ENCODE measurements at places on chromosomes 1 and 21.
A peak's percentile ranks its signal among the peaks of the same experiment; 100 is the strongest.

GRCh38 chr1:223737342-223737741 is 25.0 kb downstream of the CAPN2 start:
- no peak for DNase-seq
- peaks cover 31% of the 10 kb centered on the region for H3K36me3 ChIP-seq
- no peaks in the 10 kb centered on the region for H3K27me3 ChIP-seq

DNA sequence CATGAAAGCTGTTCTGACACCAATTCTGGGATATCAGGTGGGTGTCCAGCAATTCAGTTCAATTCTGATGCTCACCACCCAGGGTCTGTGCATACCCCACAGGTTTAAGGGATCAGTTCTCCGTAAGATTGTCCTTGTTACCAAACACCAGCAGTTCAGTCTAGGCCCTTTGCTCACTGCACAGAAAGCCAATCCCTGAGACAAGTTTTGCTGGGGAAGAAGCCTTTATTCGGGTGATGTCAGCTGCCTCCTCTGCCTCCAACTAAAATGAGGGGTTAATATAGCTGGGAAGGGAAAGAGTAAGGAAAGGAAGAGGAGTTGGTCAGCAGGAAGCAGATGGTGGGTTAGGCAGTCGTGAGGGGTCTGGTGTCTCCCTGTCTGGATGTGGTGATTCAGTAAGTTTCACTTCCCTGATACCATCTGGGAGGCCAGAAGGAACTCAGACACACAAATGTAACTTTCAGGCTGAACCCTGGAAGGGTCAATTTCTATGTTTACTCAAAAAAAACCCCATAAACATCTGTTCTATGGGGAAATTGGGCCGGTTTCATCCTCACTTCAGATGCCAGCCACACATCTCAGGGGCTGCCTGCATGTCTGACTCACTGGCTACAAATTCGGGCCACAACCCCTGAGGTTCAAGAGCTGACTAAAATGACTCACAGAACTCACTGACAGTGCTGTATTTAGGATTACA is 83.3 kb upstream of the PGBD5 start:
- peaks cover 4% of the 10 kb centered on the region for H3K4me1 ChIP-seq
- H3K27ac ChIP-seq, result no peak overlapping the region
- no peaks in the 10 kb centered on the region for H3K36me3 ChIP-seq
- H3K4me3 ChIP-seq, result no peak overlapping the region

DNA sequence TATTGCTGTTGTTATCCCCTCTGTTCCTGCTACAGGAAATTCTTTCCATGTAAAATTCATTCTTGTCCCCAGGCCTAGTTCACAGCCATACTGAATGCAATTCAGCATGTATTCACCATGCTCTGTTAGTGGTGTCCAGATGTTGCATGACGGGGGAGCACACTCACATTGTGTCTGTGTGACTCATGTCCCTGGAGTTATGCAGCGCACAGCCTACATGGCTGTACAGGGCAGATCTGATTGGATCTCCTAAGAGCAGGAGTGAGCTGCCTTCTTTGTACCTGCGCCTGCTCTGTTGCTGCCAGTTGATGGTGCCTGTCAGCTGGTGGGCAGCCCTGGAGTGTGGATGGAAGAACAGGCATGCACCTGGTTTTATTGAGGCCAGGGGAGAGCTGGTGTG is 17.6 kb downstream of the HTR6 start:
- no peaks in the 10 kb centered on the region for H3K27me3 ChIP-seq
- H3K4me3 ChIP-seq, result no peak overlapping the region
- peaks cover 2% of the 10 kb centered on the region for H3K4me1 ChIP-seq
- H3K36me3 ChIP-seq, result peaks cover 8% of the 10 kb centered on the region

DNA sequence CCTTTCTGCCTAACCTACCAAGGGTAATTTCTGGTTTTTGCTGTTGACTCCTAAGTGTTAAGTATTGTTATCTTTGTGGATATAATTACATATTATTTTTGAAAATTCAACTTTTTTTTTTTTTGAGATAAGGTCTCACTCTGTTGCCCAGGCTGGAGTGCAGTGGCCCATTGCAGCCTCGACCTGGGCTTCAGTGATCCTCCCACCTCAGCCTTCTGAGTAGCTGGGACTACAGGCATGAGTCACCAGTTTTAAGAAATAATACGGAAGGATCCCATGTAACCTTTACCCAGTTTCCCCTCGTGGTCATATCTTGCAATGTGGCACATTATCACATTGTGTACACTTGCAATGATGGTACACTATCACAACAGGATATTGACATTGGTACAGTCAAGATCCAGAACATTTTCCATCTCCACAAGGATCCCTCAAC is 3.1 kb downstream of the CHD1L start:
- H3K27me3 ChIP-seq, result no peaks in the 10 kb centered on the region
- peaks cover 5% of the 10 kb centered on the region for H3K36me3 ChIP-seq

DNA sequence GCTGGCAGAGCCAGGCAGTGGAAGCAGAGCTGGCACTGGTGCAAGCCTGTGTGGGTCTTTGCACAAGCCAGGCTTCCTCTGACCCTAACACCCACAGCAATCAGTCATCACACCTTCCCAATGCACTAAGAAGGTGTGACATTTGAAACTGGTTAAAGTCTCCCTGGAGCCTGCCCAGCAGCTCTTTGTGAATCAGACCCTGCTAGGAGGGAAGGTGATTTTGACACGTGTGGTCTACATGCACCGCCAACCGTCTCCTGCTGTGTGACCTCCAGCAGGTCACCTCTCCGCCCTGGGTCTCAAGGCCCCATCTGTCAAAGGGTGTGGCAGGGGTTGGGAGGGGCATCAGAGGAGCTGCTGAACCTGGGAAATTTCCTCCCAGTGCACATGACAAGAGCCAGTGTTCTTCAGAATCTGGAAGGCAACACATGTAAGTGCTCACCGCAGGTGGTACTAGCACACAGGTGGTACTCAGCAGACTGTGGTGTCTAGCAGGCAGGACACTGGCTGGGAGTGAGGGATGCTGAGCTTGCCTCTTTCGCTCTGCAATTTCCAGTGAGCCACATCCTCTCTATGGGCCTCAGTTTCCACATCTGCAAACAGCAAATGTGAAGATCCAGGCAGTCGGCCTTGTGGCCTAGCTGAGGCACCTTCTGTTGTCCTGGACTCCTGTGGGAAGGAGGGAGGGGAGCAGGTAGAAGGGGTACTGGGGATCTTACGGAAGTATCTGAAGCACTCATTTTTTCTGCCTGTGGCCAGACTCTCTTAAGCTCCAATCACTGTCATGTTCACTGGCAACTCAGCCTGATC is 123.2 kb downstream of the DMRTB1 start:
- DNase-seq, result peak; percentile 67
- H3K27ac ChIP-seq, result peak overlapping the region; percentile 44
- H3K4me1 ChIP-seq, result peaks cover 50% of the 10 kb centered on the region

DNA sequence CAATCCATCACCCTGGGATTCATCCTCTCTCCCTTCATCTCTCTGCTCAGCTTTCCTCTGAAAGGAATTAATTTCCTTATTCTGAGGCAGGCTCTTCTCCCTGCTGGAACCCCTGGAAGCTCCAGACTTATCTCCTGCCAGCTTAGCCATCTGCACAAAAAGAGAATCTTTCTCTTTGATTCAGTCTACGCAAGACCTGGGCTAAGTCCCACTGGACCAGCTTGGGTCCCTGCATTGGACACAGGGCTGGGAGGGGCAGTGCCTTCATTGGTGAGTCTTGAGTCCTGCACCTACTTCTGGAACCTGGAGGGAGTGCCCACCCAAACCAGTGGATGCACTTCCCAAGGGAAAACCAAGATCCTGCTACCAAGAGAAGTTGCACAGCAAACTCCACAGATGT is 271.7 kb upstream of the CSF3R start:
- no peak for DNase-seq
- H3K4me1 ChIP-seq, result no peaks in the 10 kb centered on the region
- H3K27ac ChIP-seq, result no peak overlapping the region
- H3K4me3 ChIP-seq, result no peak overlapping the region

GRCh38 chr1:206538901-206539640 is 31.7 kb downstream of the RASSF5 start:
- no peak for DNase-seq
- H3K27ac ChIP-seq, result no peak overlapping the region
- H3K4me1 ChIP-seq, result no peaks in the 10 kb centered on the region
- H3K4me3 ChIP-seq, result no peak overlapping the region
- no peaks in the 10 kb centered on the region for H3K27me3 ChIP-seq
- H3K36me3 ChIP-seq, result no peaks in the 10 kb centered on the region

- H3K4me1 ChIP-seq, result no peaks in the 10 kb centered on the region
- peaks cover 46% of the 10 kb centered on the region for H3K27me3 ChIP-seq
- DNase-seq, result no peak
- H3K4me3 ChIP-seq, result no peak overlapping the region
- no peak overlapping the region for H3K27ac ChIP-seq
Measured at GRCh38 chr1:167013108-167013929, 24.2 kb downstream of the MAEL start.

DNA sequence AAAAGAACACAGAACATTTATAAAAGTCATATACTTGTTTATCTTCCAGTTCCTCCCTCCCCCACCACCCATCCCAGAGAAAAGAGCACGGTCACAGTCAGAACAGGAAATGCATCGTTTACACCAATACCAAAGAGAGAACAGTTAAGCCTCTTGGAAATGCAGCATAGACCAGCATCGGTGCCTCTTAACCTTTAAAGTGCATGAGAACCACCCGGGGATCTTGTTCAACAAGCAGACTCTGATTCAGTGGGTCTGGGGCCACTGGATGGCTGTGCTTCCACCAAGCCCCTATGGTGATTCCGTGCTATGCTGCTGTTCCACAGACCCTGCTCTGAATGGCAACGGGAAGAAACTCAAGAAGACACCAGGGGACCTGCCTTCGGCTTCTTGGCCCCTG is 19.2 kb downstream of the FAM89A start:
- DNase-seq, result no peak
- H3K27me3 ChIP-seq, result no peaks in the 10 kb centered on the region
- no peaks in the 10 kb centered on the region for H3K36me3 ChIP-seq
- H3K4me1 ChIP-seq, result peaks cover 4% of the 10 kb centered on the region
- no peak overlapping the region for H3K4me3 ChIP-seq
- no peak overlapping the region for H3K27ac ChIP-seq

- no peak overlapping the region for H3K27ac ChIP-seq
- peaks cover 3% of the 10 kb centered on the region for H3K36me3 ChIP-seq
- DNase-seq, result no peak
- H3K4me3 ChIP-seq, result no peak overlapping the region
- H3K4me1 ChIP-seq, result no peaks in the 10 kb centered on the region
- peaks cover 51% of the 10 kb centered on the region for H3K27me3 ChIP-seq
Measured at GRCh38 chr1:5269901-5270300, 615.5 kb downstream of the AJAP1 start.

- no peaks in the 10 kb centered on the region for H3K36me3 ChIP-seq
- H3K27ac ChIP-seq, result no peak overlapping the region
- peaks cover 7% of the 10 kb centered on the region for H3K4me1 ChIP-seq
- H3K4me3 ChIP-seq, result peak overlapping the region; percentile 62
- no peak for DNase-seq
Measured at GRCh38 chr1:147072482-147073432, 99.5 kb downstream of the PRKAB2 start.

GRCh38 chr1:185917646-185918045 is 183.5 kb downstream of the HMCN1 start:
- no peaks in the 10 kb centered on the region for H3K4me1 ChIP-seq
- no peak overlapping the region for H3K27ac ChIP-seq
- H3K27me3 ChIP-seq, result no peaks in the 10 kb centered on the region
- H3K4me3 ChIP-seq, result no peak overlapping the region
- no peaks in the 10 kb centered on the region for H3K36me3 ChIP-seq

DNA sequence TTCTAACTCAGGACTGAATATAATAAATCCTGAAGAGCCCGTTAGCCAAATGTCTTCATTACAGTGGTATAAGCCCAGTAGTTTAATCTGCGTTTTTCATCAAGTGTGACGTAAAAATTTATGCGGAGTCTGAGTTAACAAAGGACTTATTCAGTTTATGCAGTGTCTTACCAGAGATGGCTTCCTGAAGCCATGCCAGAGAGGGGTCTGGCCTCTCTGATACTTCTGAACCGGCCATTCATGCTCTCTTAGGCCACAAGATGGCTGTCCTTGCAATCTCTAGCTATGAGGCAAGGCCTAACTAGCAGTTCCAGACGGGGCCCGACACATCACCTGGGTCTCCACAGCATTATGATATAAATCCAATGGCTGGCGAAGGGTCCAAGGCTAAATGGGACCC is 101.4 kb downstream of the TEX35 start:
- no peak overlapping the region for H3K27ac ChIP-seq
- H3K27me3 ChIP-seq, result peaks cover 9% of the 10 kb centered on the region
- DNase-seq, result no peak
- H3K36me3 ChIP-seq, result no peaks in the 10 kb centered on the region
